ENCODE measurements at places on chromosomes 2 and 18.

DNA sequence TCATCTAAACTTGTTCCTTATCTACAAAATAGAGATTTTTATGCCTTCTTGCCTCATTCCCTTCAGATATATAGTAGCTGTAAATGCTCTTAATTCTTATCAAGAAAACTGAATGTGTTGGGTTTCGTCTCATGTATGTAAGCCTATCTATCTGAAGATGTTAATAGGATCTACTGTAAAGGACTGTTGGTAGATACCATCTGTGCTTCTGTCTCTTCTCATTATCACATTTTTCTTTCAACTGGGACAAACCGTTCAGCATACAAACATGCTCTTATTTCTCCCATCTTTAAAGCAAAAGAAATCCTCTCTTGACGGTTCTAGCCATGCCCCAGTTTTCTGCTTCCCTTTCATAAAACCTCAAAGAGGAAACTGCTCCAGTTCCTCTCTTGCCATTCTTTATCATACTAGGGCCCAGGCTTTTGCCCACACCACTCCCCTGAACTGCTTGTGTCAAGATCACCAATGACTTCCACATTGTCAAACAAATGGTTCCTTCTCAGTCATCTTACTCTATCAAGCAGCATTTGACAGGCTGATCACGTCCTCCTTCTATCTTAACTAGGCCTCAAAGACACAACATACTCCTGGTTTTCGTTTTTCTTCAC lies 88.7 kb downstream of the ARHGEF33 start:
- DNase-seq = no peak

DNA sequence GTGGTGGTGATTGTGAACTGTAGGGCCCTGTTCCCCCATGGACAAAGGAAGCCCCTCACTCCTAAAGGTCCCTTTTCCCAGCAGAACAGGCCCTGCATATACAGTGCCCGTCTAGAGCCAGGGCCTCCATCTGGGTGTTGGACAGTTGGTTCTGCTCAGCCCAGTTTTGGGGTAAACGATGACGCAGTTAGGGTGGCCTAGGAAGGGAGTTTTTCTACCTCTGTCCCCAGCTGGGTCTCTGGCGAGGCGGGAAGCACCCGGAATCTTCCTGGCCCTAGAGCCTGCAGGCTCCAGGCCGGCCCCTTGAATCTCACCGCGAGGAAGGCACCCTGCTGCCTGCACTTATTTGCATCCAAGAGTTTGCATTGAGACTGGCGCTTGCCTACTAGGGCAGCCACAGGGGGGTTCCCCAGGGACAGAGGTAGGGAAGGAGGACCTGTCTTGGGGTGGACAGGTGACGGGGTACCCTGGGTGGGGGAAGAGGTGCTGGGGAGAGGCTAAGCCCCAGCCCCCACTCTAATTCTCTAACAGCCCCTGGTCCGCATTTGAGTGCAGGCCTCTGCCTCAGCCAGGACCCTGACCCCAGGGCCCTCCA lies 529 bp upstream of the MTA3 start:
- no peak for DNase-seq

- DNase-seq = no peak
Observed at GRCh38 chr2:125855204-125855603, 800.8 kb upstream of the GYPC start.

DNA sequence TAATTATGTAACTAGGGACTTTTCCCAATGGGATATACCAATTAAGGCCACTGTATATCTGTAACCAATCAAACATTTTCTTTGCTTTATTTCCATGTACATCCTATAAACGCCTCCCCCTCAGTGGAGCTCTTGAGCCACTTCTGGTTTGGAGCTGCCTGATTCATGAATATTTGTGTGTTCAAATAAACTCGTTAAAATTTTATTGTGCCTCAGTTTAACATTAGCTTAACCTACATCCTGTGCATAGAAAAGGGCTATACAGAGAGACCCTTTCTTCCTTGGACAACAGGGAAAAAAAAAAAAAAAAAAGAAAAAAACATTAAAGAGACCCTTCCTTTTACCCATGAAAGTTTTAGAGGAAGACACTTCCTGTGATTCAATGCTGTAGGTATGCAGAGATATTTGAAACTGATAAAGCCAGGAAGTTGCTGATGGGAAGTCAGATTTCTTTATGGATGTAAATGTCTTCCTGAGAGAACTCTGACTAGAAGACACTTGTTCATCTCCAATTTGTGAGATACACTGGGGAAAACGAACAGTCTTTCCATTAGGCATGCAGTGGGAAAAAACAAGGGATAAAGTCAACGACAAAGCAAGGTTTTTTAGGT lies 614.6 kb upstream of the SOX11 start:
- no peak for DNase-seq

DNA sequence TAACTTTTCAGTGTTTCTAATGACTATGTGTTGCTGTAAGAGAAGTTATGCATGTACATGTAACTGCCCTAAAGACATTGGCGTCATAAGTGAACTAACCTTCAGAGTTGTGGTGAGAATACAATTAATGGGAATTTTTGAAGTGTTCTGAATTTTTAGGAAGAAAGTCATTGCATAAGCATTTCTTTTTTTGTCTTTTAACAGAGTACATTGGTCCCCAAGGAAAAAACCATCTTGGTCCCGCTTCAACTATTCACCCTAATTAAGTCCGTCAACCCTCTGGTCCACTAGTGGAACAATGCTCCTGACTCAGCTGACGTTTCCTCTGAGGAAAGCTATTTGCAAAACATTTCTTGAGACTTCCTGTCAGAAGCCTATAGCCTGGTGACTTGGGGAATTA lies 41.1 kb upstream of the VIT start:
- DNase-seq = no peak

DNA sequence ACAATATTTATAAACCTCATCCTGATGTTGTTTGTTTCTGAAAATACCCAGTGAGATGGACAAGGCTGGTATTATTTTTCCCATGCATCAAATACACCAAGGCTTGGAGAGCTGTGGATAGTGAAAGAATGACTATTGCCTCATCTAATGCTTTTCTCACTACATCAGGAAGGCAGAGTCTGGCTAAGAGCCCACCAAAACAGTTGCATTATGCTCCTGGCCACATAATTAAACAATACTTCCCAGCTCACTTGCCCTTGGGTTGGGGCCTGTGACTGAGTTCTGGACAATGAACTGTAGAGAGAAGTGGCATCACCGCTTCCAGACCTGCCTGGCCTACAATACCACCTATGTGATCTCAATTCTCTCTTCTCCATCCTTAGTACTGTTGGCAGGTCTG lies 46.4 kb upstream of the REEP1 start:
- no peak for DNase-seq

GRCh38 chr2:168378960-168379669 lies 77.0 kb upstream of the CERS6 start:
- no peak for DNase-seq

DNA sequence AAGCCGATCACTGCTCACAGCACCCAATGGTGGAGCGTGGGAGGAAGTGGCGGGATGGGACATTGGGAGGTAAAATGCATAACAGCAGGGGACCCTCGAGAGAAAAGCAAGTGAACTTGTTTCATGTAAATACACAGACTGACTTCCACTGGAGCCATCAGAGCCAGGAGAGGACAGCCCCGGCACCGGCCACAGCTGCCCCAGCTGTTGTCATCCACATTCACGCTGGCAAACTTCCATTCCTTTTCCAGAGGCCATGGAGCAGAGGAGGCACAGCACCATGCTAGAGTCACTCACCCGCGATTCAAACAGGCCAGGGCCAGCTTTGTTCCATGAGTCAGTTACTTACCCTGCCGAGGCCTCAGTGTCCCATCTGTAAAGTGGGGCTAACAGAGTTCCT lies 610.9 kb upstream of the SALL3 start:
- no peak for DNase-seq

DNA sequence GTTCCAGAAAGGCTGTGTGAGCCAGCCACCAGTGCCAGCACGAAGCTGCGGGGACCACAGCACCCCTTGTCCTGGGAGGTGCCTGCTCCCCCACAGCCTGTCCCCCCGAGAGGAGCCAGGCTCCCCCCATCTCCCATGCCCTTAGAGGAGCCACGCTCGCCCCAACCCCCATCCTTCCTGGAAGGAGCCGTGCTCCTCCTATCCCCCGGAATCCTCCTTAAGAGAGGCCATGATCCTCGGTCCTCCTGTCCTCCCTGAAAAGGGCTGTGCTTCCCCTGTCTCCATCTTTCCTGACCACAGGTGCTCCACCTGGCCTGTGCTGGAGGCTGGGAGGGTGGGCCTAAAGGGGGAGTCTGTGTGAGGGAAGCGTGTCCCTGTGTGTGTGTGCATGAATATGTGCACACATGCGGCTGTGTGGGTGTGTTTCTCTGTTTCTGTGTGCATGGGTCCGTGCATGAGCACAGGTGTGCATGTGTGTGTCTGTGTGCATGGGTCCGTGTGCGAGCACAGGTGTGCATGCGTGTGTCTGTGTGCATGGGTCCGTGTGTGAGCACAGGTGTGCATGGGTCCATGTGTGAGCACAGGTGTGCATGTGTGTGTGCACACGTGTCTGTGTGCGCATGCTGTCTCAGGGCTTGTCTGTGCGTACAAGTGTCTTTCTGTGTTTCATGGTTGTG lies 80.3 kb downstream of the RTP5 start:
- no peak for DNase-seq

- no peak for DNase-seq
Observed at GRCh38 chr2:208101716-208102631, 22.4 kb downstream of the CRYGD start.

DNA sequence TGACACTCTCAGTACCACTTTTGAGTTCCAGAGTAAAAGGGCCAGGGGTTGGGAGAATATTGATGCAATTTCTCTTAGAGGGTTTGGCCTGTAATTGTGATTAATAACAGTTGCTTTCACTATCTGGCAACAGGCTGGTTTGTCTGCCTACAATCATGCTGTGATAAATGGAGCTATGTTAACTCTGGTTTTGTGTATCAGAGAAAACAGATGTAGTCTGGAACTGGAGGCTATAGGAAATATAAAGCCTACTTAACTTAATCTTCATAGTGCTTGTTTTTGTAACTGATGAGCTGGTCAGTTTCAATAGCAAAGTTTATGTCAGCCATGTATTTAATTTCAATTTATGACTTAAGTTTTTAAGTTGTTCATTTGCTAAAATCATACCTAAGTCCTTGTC lies 138.0 kb downstream of the AGPS start:
- no peak for DNase-seq

GRCh38 chr18:57004366-57005121 lies 142.3 kb upstream of the BOD1L2 start:
- no peak for DNase-seq

DNA sequence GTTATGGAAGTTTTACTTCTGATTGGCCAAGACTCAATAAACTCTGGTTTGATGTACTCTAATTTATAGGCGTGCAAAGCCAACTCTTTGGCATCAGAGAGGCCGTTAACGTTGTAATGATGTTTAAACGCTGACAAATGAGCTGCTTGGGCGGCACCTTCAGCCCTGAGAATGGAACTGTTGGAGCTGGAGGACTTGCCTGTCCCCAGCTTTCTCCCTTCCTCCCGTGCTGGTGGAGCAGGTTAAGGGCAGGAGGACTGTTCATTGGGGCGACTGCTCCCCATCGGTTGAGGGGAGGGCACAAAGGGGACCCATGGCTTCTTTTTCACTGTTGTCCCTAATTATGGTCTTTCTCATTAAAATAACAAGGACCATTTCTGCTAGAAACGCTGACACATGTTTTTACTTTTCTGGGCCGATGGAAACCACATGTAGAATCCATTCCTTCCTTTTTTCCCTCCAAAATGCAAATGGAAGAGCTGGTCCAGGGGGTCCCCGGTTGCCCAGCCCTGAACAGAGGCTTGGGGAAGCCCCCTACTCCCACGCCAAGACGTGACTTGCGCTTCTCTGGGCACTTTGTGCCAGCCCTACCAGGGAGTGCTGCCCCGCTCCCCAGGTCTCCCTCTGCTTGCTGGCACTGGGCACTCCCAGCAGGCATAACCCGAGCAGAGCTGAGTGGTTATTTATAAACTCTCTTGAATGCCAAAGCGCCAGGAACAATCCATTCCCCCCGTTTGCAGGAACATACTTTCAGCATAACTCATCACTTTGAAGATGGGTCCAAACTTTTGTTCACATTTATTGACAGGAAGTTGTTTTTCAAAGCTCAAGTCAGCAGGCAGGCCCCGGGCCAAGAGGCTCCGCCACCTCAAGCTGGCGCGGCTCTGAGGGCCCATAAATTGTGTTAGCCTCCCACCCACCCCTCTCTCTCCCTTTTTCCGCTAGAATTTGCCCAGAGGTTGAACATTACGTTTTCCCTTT lies 170.1 kb downstream of the ASB1 start:
- no peak for DNase-seq

DNA sequence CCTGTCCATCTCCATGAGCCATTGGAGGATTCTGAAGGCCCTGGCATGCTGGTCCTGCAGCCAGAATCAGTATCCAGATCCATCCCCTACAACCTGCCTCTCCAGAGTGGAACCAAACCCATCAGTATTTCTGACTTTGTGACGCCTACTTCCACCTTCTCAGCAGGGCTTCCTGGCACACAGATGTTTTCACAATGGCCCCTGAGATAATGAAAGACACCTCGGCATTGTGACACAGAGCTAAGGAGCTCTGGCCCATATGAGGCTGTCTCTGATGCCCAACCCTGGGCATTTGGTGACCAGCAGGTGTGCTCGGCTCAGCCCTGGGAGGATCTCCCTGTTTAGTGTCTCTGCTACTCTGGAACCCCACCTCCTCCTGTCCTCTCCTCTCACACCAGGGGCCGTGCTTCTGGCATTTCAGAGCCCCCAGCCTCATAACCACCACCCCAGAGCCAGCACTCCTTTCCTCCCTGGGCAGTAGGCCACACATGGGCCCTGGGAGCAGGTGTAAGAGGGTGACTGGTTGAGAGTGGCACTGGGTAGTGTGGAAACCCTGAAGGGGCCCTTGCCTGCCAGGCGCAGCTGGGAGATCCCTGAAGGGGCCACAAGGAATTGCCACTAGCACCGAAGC lies 38.2 kb downstream of the FOSL2 start:
- DNase-seq = no peak

DNA sequence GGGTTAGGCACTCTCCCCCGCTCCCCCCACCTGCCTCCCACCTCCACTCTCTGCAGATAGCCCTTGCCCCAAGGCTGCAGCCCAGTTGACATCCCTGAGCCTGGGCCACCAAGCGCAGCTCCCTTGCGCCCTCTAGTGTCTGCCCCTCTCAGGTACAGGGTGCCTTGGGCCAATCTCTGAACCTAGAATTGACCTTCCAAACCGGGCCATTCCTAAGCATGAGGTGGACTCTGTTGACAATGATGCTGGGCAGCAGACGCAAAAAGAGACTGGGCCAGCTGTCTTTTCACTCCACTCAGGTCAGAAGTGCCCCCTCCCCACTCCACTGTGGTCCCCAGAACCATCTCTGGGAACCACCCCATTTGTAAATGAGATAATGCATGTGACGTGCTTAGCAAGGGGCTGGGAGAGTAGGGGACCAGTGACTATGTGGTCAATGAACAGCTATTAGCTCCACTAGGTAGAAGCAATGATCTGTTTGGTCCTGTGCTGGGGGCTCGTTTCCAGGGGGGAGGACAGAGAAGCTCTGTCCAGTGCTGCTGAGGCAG lies 43.3 kb upstream of the PLB1 start:
- no peak for DNase-seq

DNA sequence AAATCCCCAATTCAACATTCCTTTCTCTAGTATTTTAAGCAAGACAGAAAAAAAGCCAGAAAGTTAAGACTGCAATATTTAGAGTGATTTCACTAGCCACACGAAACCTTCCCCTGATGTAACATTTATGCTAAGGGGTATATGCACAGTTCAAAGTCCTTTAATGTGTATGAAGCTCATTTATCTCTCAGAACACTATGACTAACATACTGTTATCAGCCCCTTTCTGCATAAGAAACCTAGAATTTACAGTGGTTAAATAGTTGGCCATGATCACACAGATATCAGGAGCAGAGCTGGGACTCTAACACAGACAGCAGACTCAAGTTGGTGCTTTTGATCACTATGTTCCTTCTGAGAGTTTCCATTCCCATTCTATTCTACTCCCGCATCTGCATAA lies 185.5 kb downstream of the CDH2 start:
- DNase-seq = no peak

- peak; percentile 78 for DNase-seq
Observed at GRCh38 chr2:223055836-223056235, 3.8 kb downstream of the KCNE4 start.
